ENCODE measurements at places on chromosomes 5 and 9.

- DNase-seq = no peak
Observed at GRCh38 chr5:61569353-61569752, 237.3 kb downstream of the ZSWIM6 start.

DNA sequence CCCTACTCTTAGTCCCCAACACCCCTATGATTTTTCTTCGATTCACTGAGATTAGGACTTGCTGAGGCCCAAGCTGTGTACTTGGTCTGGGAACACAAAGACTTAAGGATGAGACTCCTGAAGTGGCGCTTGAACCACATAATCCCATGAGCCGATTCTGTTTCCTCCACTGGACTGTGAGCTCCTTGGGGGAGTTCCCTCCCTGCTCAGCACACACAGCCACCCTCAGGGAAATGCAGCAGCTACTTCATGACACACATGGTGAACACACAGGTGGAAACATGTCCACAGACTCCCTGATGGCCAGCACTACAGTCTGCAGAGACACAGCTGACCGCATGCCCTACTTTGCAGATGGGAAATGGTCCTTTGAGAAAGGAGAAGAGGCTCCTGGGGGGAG is 101.1 kb downstream of the C5orf15 start:
- no peak for DNase-seq

- DNase-seq = no peak
Observed at GRCh38 chr9:128175726-128176125, 15.6 kb downstream of the CIZ1 start.

DNA sequence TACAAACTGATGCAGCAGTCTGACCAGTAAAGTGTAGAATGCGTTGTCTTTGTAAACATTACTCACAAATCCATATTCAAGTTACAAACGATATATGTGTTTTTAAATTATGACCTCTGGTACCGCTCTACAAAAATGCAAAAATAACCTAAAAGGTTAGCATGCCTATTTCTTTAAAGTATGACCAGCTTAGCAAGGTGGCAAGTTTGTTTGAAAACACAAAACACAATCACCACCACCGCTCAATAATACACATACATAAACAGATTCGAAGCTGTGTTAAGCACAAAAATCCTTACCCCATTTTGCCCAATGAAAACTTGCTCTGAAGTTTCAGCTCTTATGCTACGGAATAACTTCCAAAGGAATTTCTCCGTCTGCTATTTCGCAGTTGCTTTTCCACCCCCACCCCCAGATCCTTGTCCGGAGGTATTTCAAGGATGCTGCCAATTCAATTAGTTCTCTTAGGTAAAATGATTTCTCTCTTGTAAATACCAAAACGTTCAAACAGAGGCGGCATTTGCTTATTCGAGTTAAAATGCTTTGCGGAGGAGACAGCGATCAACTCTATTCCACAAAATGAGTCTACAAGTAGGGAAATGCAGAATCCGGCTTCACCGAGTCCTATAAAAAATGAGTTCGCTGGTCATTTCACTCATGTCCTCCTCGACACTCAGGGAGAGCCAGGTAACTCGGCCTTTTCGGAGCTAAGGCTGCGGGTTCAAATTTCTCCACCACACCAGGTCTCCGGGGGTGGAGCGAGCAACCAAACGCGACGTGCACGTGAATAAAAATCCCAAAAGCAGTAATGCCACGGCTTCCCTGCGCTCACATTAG is 1.2 kb downstream of the HOMER1 start:
- peak; percentile 44 for DNase-seq

DNA sequence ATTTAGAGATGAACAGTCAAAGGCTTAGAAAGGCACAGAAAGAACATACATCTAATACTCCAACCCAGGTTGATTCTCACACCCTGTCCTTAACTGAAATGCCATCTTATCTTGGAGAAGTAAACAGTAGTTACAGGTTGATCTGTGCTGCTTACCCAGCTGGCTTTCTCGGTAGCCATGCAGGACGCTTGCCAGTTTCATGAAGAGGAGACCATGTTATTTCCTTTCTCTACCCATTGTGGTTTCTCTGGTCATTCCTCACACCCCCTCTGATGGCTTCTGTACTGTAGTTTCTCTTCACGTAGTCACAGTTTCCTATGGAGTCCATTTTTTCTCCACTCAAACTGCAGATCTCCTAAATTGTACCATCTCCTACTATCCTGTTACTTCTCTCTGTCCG is 206.0 kb downstream of the SGCD start:
- DNase-seq = no peak

DNA sequence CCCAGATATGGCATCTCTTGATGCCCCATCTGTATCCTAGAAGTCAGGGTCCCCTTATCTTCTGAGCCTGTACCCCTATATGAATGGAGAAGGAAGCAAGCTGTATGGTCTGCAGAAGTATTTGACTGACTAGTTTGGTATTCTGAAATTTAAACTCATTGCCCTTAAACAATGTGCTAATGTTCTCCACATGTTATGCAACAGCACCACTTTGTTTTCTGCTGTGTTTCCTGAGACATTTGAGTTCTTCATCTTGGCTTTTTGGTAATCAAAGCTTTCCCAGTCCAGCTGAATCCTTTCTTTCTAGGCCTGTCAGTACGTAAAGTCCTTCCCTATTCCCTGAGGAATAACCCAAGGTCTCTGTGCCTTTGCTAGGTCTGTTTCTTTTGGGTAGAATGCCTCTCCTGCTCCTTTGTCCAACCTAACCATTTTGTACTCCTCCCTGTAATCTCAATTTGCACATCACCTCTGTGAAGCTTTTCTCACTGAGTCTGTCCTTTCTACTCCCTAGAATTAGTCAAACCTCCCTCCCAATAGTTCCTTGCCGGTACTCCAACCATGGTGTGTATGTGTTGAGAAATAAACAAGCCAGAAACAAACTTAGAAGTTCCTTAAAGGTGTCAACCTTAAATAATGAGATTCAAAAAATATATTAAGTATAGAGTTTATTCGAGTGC is 72.1 kb upstream of the HSPB3 start:
- DNase-seq = no peak

DNA sequence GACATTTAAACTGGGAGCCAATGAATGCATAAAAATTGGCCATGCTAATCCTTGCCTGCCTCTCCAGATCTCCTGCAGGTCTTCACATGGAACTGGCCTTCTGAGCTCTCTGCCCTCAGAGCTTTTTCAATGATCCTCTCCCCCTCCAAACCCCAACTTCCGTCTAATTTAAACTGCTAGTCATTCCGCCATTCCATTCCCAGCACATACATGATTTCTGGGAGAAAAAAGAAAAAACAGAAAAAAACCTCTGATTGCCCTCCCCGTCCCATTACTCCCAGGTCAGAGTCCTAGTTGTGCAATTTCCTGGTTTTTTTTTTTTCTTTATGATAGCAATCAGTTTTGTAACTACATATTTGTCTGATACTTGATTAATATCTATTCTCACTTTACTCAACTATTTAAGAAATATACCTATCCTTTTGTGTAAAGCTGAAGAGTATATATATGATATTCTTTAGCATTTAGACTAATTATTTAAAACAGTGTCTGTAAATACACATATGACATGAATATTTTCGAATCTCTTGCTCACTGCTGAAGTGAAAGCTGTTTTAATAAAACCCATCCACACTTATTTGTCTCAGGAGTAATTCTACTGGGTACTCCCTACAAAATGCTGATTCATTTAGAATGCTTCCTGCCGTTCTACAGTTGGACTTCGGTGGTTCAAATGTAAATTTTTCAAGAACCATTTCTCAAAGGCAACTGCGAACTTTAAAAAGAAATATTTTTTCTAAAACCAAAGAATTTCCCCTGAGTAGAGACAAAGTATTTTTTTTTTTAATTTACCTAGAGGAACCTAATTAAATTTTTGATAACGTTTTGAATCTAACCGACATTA is 1.6 kb downstream of the HINT1 start:
- peak; percentile 32 for DNase-seq

DNA sequence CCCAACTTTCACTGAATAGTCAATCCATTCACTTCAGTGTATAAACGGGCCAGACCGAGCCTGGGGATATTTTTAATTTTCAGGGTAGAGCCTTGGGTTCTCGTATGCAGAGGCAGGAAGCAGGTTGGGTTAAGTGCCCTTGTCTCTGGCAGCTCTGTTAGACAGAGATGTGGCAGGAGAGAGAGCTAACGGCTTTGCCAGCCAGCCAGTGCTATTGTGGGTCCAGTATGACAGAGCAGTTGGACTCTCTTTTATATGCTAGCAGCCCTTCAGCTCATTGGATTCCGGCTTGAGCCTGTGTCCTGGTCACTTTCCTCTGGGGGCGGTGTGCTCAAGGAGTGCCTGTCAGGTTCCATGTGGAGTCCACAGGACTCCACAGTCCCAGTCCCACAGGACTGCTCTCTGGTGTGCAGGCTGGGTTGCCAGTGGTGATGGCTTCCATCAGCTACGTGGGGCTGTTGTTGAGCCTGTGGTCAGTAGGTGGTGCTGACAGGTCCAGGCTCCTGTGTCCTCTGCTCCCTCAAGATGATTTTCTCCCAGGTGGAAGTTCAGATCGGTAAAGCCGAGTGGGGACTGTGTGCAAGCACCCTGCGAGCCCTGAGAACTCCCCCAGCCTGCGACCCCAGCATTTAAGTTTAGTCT is 14.3 kb downstream of the CLTA start:
- DNase-seq = no peak

- DNase-seq = peak; percentile 33
Observed at GRCh38 chr5:76602094-76602726, 21.0 kb downstream of the F2RL2 start.

GRCh38 chr5:126446498-126447224 is 23.5 kb downstream of the GRAMD2B start:
- DNase-seq = peak; percentile 95

- DNase-seq = no peak
Observed at GRCh38 chr9:20015427-20015931, 226.6 kb upstream of the SLC24A2 start.

DNA sequence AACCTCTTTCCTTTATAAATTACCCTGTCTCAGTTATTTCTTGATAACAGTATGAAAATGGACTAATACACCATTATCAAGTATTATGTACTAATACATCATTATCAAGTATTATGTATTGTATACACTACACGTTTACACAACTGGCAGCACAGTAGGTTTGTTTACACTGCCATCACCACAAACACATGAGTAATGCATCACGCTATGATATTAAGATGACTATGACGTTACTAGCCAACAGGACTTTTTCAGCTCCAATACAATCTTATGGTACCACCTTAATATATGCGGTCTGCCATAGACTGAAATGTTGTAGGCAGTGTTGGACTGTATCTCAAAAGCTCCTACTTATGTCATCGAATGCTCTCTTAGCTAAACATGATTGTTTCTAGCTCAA is 28.2 kb downstream of the PRELID2 start:
- DNase-seq = no peak

Data from EL (cell line).